ENCODE measurements at places on chromosomes 2 and 18. TPM values are rescaled to one million over a fixed set of nuclear protein-coding genes. Genes with fewer than 3 reads are reported as not detected.

The ANKRD62 gene
- total RNA-seq: not detected

The ZNF385B gene
- total RNA-seq: 30.8 TPM

The MTCL1 gene
- 26.9 TPM for total RNA-seq

The IL1RL2 gene
- total RNA-seq: 1.4 TPM

The CFAP210 gene
- total RNA-seq: 1.2 TPM

The CCL20 gene
- total RNA-seq: not detected

The TEKT4 gene
- 0.22 TPM for total RNA-seq

The DIS3L2 gene
- total RNA-seq: 58.4 TPM

The GLB1L gene
- 15.2 TPM for total RNA-seq

The APLF gene
- 8.9 TPM for total RNA-seq

The TIGD1 gene
- 9.6 TPM for total RNA-seq

The SLC1A4 gene
- total RNA-seq: 24.5 TPM

The CAPG gene
- 27.8 TPM for total RNA-seq

The FOXI3 gene
- total RNA-seq: 7.1 TPM

The AMER3 gene
- total RNA-seq: 11.8 TPM

The PROKR1 gene
- 3.1 TPM for total RNA-seq

The MTLN gene
- total RNA-seq: 18.3 TPM

The OR6B2 gene
- not detected for total RNA-seq

The HMSD gene
- total RNA-seq: 2.8 TPM

The IL37 gene
- total RNA-seq: not detected

The PMS1 gene
- 47.7 TPM for total RNA-seq

The USP14 gene
- total RNA-seq: 42.1 TPM

The IL1RL1 gene
- total RNA-seq: 4.3 TPM

The TCF23 gene
- 0.11 TPM for total RNA-seq

The MERTK gene
- total RNA-seq: 12.6 TPM

The DNER gene
- total RNA-seq: 83.2 TPM

The PAX8 gene
- 3.7 TPM for total RNA-seq

The ANTXR1 gene
- total RNA-seq: 137 TPM

The FOXD4L1 gene
- not detected for total RNA-seq

The ESPNL gene
- total RNA-seq: 1.2 TPM

The MAB21L4 gene
- 0.77 TPM for total RNA-seq

The MFSD2B gene
- total RNA-seq: 0.60 TPM

The STPG4 gene
- not detected for total RNA-seq

The GAL3ST2 gene
- 0.71 TPM for total RNA-seq

The TNS1 gene
- 132 TPM for total RNA-seq

The CNDP1 gene
- total RNA-seq: 9.9 TPM

The CAPN14 gene
- 0.60 TPM for total RNA-seq

The TUBA4B gene
- not detected for total RNA-seq

The GAREM1 gene
- total RNA-seq: 10.3 TPM

The MTA3 gene
- total RNA-seq: 54.3 TPM

The DLX1 gene
- total RNA-seq: 0.88 TPM

The BOLL gene
- total RNA-seq: 0.27 TPM

The NEU2 gene
- total RNA-seq: not detected

The NAT8 gene
- not detected for total RNA-seq

The SLC8A1 gene
- total RNA-seq: 138 TPM

The RAPGEF4 gene
- 29.5 TPM for total RNA-seq

The CYP27C1 gene
- 4.6 TPM for total RNA-seq

The ACMSD gene
- not detected for total RNA-seq

The HOXD1 gene
- total RNA-seq: 0.27 TPM

The ROCK1 gene
- total RNA-seq: 88.6 TPM

The C2orf42 gene
- total RNA-seq: 30.4 TPM

The KYNU gene
- total RNA-seq: 3.5 TPM

The ATG9A gene
- 46.7 TPM for total RNA-seq

The LIMS3 gene
- total RNA-seq: 3.5 TPM
